Suppressor macrophage (primary cell): ENCODE measurements at places on chromosomes 11 and 22.
A peak's percentile ranks its signal among the peaks of the same experiment; 100 is the strongest.

GRCh38 chr11:60242740-60243239 lies at the start of gene MS4A4E:
Gene MS4A4E, minus strand, starts transcription at chr11:60243137. Its CDS starts 13,082 bp downstream, at chr11:60230055.
- peak; percentile 51 for DNase-seq

- no peak for DNase-seq
Measured at GRCh38 chr11:17581732-17582053, 34.6 kb downstream of the OTOG start.

DNA sequence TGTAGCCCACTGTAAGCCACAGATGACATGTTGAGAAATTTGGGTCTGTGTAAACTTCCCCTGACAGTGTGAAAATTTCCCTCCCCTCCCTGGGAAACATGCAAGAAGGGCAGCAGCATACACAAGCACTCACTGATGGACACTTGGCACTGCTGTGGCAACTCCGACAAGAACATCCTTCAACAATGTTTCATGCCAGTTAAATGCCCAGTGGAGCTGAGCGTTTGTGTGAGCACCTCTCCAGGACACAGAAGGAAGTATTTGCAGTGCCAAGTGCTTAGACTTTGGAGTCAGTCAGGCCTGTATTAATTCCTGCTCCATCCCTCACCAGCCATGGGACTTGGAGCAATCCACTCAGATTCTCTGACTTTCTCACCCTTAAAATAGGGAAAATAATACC lies 17.7 kb downstream of the C11orf87 start:
- DNase-seq, result no peak

- no peak for DNase-seq
Measured at GRCh38 chr11:44266056-44266780, 43.7 kb downstream of the ALX4 start.

GRCh38 chr11:8812438-8812837 lies 98.6 kb upstream of the AKIP1 start:
- DNase-seq, result peak; percentile 94

- DNase-seq, result no peak
Measured at GRCh38 chr22:20324139-20324516, 4.3 kb upstream of the DGCR6L start.
